NCI-H748 treated with DMSO at 0.1 percent for 48 hours (cell line): ENCODE measurements at places on chromosomes 12 and 14.

DNA sequence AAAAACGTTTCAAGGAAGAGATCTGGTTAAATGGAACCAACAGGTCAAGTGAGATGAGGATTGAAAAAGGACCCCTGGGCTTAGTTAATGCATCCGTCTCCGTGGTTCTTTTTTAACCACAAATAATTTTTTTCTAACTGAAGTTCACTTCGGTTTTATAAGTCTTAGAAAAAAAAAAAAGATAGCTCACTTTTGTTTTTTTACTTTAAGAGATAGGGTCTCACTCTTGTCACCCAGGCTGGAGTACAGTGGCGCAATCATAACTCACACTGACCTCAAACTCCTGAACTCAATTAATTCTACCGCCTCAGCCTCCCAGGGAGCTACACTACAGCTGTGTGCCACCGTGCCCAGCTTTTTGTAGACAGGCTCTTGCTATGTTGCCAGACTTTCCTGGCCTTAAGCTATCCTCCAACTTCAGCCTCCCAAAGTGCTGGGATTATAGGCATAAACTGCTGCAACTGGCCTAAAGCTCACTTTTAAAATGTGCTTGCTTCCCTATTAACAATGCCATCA, 11.8 kb downstream of the HNRNPC start:
- no peak for DNase-seq

GRCh38 chr14:51726166-51726899, 74.6 kb downstream of the FRMD6 start:
- no peak for DNase-seq

- DNase-seq: no peak
These were observed 197.7 kb upstream of the SLC16A7 start for GRCh38 chr12:59398164-59398563.

- DNase-seq: no peak
These were observed 58.3 kb downstream of the ANAPC7 start for GRCh38 chr12:110345176-110345661.

DNA sequence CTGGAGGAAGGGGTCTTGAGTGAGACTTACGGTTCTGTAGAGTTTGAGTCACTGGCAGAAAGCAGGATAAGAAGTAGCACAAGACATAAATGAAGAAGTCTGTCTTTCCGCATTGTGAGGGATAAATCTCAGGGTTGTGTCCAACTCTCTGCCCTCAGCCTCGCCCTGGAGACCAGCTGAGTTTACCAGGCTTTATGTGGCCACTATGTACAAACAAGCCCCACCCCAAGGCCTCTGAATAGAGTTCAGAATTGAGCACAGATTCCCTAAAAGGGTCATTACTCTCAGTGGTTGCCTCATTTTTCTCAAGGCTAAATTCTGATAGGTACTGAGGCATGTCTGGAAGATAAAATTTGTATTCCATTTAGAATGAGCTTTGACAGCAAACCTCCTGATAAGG, at the start of gene PZP:
Gene PZP (minus strand): TSS at position 167 of the 400 bp plus-strand sequence. CDS start 54 bp downstream, at position 113.
- no peak for DNase-seq

DNA sequence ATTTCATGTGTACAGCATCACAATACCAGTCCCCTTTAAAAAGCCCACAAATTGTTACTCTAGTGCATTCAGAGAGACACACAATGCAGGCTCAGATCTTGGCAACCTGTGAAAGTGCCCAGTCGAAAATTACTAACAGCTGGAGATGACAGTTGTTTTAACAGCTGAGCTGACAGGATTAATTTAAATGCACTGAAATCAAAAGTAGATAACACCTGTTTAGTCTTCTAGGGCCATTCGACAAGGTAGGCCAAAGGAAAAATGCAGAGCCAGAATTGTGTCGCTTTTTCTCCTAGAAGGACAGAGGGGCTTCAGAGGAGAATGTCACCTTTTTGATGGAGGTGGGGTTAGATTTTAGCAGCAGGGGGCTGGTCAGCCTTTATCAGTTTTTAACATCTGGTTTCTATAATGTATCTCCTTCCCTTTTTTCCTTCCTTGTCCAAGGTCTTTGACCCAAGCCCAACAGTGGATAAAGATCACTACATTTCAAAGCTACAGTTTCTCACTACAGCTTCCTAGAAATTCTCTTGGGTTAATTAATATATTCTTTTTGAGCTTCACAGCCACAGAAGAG, 139.1 kb downstream of the SOX5 start:
- DNase-seq: peak; percentile 18

GRCh38 chr14:50770586-50770985, 60.4 kb downstream of the NIN start:
- DNase-seq: no peak

DNA sequence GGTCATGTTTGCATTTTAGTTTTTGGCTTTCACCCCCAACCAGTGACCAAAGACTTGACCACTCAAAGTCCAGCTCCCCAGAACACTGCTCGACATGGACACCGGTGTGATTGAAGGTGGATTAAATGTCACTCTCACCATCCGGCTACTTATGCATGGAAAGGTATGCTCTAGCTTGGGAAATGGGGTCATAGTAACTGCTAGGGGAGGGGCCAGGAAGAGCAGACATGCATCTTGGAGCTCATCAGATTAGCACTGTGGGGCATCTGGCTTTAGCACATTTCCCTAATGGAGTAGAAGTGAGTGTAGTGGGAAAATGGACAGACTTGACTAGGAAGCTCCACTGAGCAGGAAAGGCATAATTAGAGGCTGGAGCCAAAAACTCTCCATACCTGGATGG, 2.8 kb downstream of the PCBP2 start:
- no peak for DNase-seq

GRCh38 chr12:76558684-76559399, 729 bp downstream of the OSBPL8 start:
- DNase-seq: peak; percentile 19

DNA sequence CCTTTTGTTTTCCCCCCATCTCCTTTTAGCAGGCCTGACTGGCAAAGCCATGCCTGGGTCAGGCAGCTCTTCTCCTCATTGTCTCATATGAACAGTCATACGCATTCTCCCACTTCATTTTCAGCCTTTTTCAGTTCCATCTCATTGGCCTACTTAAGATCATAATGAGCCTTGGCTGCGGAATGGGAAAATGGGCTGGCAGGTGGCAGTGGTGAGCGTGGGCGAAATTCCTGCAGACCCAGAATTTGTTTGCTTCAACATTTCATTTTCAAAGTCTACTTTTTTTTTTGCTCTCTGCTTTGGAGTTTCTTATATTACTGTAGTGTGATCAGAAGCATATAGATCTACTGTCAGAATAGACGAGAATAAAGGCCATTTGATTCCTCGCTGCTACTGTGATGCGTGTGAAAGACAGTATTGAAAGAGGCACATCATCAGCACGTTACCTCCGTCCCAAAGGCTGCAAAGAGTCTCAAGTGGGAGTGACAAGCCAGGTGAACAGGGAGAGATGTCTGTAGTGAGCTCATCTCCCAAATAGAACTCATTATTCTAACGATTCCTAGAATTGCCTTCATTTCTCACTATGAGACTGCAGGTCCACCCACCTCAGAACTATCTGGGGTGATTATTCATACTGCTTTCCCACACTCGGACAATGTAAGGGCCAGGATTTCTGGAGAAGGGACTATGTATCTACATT, 73.7 kb downstream of the TBK1 start:
- no peak for DNase-seq

DNA sequence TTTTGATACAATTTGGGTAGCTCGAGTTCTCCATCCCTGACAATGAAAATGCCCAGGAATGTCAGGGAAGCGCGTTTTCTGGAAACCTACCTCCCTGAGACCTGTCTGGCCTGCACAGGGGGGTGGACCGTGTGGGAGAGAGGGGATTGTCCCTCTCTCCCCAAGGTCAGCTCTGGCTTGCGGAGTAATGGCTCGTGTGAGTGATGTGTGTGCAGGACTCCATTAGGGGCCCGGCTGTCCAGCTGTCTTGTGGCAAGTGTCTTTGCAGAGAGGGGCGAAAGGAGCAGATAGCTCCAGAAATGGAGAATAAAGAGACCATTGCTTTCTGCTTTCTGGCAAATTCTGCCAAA, 215.3 kb downstream of the CHST11 start:
- no peak for DNase-seq
